DMS79 treated with DMSO at 0.1 percent for 48 hours (cell line): ENCODE measurements at places on chromosomes 7 and 10.

- DNase-seq, result no peak
Observed at GRCh38 chr7:44583146-44583865, 1.3 kb upstream of the TMED4 start.

DNA sequence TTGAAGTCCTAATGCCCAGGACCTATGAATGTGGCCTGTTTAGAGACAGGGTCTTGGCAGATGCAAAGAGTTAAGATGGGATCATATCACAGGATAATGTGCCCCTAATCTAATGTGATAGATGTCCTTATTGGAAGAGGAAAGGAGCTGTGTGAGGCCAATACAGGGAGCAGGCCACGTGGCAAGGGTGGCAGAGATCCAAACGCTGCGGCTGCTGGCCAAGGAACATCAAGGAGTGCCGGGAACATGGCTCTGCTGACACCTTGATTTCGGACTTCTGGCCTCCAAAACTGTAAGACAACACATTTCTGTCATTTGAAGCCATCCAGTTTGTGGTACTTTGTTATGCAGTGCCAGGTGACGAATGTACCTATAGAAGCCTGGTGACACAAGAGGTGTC, 37.7 kb upstream of the EZH2 start:
- DNase-seq, result no peak

GRCh38 chr7:20317413-20317812, 13.3 kb upstream of the ITGB8 start:
- no peak for DNase-seq

DNA sequence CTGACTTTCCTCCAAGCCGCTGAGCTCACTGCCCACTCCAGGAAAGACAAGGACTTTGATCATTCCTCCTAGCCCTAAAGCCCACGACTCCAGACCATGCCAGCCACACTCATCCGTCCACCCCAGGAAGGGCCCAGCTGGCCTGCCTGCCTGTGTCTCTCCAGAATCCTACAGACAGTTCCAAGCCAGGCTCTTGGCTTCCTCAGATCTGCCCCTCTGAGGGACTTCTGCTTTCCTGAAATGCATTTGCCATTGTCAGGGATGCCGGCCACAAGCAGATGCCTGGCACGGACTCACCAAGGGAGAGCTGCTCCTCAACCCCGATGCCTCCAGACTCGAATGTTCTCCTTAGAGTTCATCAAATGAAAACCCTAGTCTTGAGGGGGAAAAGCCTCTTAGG, 155.8 kb downstream of the OAT start:
- no peak for DNase-seq

DNA sequence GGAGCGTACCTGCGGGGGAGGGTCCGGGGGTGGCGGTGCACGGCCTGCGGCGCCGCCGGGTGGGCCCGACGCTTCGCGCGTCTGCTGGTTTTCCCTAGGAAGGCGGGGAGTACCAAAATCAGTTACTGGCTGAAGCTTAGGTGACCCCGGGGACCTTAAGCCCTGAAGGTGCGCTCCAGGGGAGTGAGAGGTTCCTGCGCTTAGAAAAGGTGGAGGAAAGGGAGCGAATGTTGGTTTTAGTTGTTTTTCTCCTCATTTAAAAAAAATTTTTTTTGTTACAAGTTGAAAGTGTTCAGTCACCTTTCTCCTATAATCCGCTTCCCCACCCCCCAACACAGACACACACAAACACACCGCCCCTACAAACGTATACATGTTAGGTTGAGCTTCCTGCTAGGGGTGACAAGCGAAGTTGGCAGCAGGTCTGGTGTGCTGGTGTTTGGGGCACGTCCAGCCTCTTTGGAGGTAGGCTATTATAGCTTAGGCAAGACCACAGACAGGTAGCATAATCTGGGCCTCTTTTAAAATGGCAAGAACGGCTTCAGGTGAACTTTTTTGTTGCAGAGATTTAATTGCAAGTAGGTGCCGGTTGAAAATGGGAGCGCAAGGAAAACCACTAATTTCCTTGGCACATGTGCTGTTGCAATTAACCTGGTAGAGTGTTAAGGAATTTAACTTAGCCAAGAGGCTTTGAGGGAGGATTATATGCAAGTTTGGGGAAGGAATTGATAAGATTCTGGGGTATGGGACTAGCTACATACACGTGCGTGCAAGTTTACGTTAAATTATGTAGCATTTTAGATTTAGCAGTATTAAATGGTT, 945 bp downstream of the ADD3 start:
- peak; percentile 11 for DNase-seq

DNA sequence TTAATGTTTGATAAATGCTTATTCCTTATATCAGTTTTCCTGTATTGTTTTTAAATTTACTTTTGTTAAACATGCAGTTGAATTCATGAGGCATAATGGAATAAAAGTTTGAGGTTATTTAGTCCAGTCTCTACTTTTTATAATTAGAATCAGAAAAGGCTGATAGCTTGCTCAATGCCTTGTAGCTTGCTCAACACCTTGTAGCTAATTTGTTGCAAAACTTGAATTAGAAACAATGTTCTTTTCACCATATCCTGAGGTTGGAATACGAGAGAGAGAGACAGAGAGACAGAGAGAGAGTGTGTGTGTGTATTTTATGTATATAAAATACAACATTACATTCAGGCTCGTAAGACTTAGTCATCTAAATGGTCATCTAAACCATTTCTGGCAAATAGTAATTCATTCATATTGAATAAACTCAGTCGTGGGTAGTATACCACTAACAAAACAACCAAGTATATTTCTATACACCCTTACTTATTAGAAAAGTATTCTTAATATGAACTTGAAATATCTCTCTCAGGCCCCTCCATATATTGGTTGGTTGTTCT, 243.5 kb downstream of the ADK start:
- no peak for DNase-seq

DNA sequence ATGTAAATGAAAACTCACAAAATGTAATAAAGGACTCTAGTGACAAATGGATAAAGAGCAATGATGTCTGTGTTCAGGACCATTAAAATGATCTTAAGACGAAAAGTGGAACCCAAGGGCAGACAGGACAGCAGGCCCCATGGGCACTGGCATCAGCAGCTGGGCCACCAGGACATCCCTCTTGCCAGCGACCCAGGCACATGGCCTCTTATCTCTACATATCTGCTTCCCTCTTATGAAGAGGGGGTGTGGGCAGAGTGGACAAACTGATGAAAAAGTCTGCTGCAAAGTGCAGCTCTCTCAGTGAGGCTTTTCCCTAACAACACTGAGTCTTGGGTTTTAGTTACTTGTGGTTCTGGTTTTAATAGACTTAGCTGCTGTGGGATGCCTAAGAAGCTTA, 44.8 kb upstream of the ANKRD1 start:
- DNase-seq, result no peak

- no peak for DNase-seq
Observed at GRCh38 chr7:33195264-33195663, 65.9 kb downstream of the BBS9 start.

GRCh38 chr10:108427146-108427545, 1262.6 kb upstream of the SORCS1 start:
- DNase-seq, result no peak

GRCh38 chr7:11182736-11183135, 209.1 kb downstream of the PHF14 start:
- no peak for DNase-seq

- no peak for DNase-seq
Observed at GRCh38 chr7:2031451-2031845, 201.3 kb downstream of the MAD1L1 start.

- DNase-seq, result peak; percentile 92
Observed at GRCh38 chr7:156496363-156496769, 144.2 kb upstream of the RNF32 start.

DNA sequence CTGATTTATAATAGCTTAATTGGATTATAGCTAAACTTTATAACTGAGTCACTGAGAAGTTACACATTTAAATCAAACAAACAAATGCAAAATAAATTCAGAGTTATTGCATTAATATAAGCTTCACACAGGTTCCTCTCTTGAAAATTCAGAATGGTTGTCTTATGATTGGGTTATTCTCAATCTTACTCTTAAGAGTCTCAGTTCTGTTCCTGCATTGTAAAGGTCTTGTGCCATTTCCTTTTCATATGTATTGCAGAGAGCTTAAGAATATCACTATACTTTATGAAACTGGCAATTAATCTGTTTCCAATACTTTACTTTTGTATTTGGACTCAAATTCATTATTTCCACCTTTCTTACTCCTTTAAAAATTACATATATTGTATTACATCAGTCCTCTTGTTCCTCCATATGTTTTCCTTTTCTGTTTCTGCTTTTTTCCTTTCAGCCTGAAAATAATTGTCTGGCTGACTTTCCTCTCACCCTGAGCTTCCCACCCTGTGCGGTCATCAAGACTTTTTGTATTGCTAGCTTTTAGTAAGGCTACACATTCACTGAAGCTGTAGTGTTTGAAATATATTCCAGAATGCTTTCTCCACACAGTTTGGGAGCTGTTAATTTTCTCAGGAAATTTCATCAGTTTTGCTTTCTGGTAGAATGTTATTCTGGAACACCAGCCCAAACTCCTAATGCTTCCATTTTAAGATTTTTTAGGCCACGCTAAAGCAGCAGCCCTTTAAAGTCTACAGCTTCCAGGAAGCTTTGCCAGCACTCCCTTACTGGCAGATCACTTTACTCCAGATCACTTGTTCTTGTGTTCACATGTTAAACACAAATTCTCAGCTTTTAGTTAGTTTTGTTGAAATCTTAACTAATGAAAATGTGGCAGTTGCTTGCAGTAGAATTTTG, 139.4 kb downstream of the KCND2 start:
- no peak for DNase-seq

GRCh38 chr7:15998617-15999016, 312.1 kb upstream of the MEOX2 start:
- DNase-seq, result no peak

DNA sequence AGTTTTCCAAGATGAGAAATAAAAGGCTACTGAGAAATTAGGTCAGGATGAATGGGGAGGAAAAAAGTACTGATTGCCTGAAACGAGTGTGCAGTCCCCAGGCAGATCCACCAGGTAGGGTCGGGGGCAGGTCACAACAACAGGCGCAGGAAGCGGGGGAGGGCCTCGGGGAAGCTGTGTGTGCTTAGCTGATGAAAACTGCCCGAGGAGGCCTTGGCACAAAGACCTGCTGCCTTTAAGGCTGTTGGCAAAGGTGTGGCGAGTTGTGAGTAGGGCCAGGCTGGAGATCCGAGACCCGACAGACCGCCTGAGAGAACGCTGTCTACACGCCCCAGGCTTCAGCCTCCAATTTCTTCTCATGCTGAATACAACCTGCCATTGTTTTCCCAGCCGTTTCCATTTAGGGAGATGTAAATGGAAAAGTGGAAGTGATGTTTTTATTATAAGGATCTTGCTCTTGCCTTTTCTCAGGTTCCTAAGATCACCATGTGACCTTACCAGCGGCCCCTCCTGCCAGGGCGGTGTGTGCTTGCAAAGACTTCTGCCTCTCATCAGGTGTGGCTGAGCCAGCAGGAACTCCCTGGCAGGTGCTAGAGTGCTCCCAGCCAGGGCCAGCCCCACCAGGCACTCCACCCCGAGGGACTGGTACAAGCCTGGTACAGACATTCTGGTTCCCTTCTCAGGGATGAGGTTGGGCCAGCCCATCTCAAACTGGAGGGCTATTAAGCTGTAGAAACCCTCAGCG, 60.8 kb downstream of the DLG5 start:
- DNase-seq, result peak; percentile 34

- DNase-seq, result no peak
Observed at GRCh38 chr10:80487791-80488538, 33.9 kb downstream of the TSPAN14 start.

DNA sequence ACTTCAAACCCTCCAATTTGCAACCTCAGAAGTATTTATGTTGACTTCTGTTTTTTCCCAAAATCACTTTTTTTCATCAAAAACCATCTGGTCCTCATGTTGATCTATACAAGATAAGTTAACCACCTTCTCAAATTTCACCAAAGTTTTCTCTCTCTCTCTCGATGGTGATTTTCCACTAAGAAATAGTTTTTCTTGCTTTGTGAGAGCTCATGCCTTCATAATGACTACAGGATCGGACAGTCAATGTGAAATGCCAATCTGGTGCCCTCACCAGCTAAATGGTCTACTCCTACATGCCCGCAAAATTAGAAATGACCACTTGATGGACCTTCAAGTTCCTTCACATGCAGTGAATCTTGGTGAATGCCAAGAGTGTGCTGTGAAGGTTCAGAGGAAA, 40.4 kb downstream of the CNNM1 start:
- no peak for DNase-seq

DNA sequence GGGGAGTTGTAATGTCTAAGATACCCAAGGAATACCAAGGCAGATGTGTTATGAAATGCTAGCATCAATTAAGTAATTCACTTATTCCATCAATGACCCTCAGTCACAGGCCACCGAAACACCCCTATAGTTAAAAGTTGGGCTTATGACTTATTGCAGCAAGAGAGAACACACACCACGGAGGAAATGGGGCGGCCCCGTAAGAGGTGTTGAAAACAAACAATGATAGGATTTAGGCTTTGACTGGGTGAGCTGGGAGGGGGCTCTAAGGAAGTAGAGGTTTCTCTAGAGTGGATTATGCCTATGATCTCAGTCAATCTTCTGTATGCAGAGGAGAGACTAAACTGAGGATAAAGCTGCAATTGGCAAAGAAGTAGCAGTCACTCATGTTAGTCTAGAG, 45.4 kb upstream of the PRKCQ start:
- DNase-seq, result no peak

GRCh38 chr10:5761220-5761619, 52.0 kb downstream of the GDI2 start:
- DNase-seq, result no peak

- DNase-seq, result no peak
Observed at GRCh38 chr7:119802147-119802546, 470.8 kb upstream of the KCND2 start.

DNA sequence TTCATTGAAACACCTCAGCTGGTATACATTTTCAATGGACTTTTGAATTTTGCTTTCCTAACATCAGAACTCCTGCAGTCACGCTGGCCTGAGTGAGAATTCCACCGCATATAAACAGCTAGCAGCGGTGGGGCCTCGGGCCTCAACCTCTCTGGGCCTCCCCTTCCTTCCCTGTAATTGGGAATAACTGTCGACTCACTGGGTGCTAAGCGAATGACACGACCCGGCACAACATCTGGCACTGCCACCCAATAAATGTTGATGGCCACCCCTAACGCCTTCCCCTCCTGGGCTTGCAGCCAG, 670 bp downstream of the RCC1L start:
- no peak for DNase-seq

- no peak for DNase-seq
Observed at GRCh38 chr10:34102237-34102673, 712.8 kb downstream of the PARD3 start.

DNA sequence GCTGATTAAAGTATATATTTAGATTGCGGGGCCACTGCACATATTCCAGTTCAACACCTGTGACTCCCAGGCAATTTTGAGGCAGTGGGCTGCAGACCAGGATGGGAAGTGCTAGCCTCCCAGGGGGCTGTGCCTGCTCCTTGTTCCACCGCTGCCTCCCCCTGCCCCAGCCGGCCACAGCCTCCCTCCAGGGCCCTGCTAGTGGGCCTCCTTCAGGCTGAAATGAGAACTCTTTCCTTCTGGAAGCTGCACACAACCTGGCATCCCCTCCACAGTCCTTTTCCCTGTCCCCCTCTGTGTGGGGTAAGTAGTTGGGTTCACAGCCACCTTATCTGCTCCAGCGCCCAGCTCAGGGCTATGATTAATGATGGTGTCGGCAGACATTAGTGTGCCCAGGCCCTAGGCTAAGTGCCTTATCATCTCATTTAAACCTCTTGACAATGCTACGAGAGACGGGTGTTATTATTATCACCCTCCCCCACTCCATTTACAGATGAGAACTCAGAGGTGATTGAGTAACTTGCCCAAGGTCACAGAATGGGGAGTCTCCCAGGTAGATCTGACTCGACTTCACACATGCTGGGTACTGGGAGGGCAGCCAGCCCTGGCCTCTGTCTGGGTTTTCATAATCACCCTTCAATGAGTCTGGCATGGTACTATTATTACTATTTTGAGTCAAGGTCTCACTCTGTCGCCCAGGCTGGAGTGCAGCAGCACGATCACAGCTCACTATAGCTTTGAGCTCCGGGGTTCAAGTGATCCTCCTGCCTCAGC, 10.8 kb upstream of the SFRP5 start:
- DNase-seq, result no peak
